Bladder microvascular endothelial cell (primary cell): ENCODE measurements at places on chromosomes 7 and 10. TPM values are rescaled to one million over a fixed set of nuclear protein-coding genes. Genes with fewer than 3 reads are reported as not detected.

ZNRF2 gene
- total RNA-seq, result 6.5 and 6.6 TPM in 2 replicates

GNG11 gene
- 235 and 256 TPM in 2 replicates for total RNA-seq

CCL24 gene
- total RNA-seq, result not detected in 2 replicates

CLDN15 gene
- total RNA-seq, result 1.8 and 4.5 TPM in 2 replicates

SHTN1 gene
- 0.65 and 4.7 TPM in 2 replicates for total RNA-seq

CPA2 gene
- not detected in 2 replicates for total RNA-seq

EPHA1 gene
- not detected in 2 replicates for total RNA-seq

DNAH11 gene
- 0.31 and 0.65 TPM in 2 replicates for total RNA-seq

ADCY1 gene
- total RNA-seq, result under 0.01 and 0.13 TPM in 2 replicates

BEND7 gene
- 10.0 and 21.2 TPM in 2 replicates for total RNA-seq

FAM131B gene
- 0.44 and 0.49 TPM in 2 replicates for total RNA-seq

TRIM73 gene
- total RNA-seq, result 0.16 and 0.88 TPM in 2 replicates

PROSER2 gene
- 3.9 and 8.0 TPM in 2 replicates for total RNA-seq

PTPRN2 gene
- total RNA-seq, result 1.6 and 1.9 TPM in 2 replicates

ZCCHC24 gene
- 2.3 and 3.5 TPM in 2 replicates for total RNA-seq

ANXA8 gene
- total RNA-seq, result not detected in 2 replicates

HHEX gene
- 36.6 and 66.4 TPM in 2 replicates for total RNA-seq

ANKRD61 gene
- 0.06 TPM in 1 of 2 replicates, not detected in the other for total RNA-seq

CPA5 gene
- not detected in 2 replicates for total RNA-seq

H2BK1 gene
- not detected in 2 replicates for total RNA-seq

BAIAP2L1 gene
- 0.31 and 1.3 TPM in 2 replicates for total RNA-seq

LRIT1 gene
- not detected in 2 replicates for total RNA-seq

RAMP3 gene
- total RNA-seq, result 0.81 and 25.9 TPM in 2 replicates

CCDC3 gene
- total RNA-seq, result 1.5 and 4.8 TPM in 2 replicates

IPMK gene
- 5.7 and 6.7 TPM in 2 replicates for total RNA-seq

SEMA4G gene
- 1.8 and 2.8 TPM in 2 replicates for total RNA-seq

CARD11 gene
- total RNA-seq, result 0.32 and 6.5 TPM in 2 replicates

CXCL12 gene
- 2.9 and 17.4 TPM in 2 replicates for total RNA-seq

SMKR1 gene
- total RNA-seq, result 0.16 and 0.38 TPM in 2 replicates

HEPACAM2 gene
- not detected in 2 replicates for total RNA-seq

CALN1 gene
- total RNA-seq, result 0.06 TPM in 1 of 2 replicates, not detected in the other

KIN gene
- 3.2 and 6.1 TPM in 2 replicates for total RNA-seq

LRRTM3 gene
- total RNA-seq, result not detected in 2 replicates

ACTR3C gene
- 0.16 and 5.4 TPM in 2 replicates for total RNA-seq

KLF14 gene
- not detected in 2 replicates for total RNA-seq

WEE2 gene
- not detected in 2 replicates for total RNA-seq

PRKRIP1 gene
- 10.7 and 12.6 TPM in 2 replicates for total RNA-seq

SUN3 gene
- not detected in 2 replicates for total RNA-seq

VWDE gene
- total RNA-seq, result under 0.01 and 0.13 TPM in 2 replicates

GPR141 gene
- 0.88 TPM in 1 of 2 replicates, not detected in the other for total RNA-seq

SLC16A9 gene
- 0.13 and 0.16 TPM in 2 replicates for total RNA-seq

ANKRD22 gene
- not detected in 2 replicates for total RNA-seq

NPSR1 gene
- total RNA-seq, result not detected in 2 replicates

THSD7A gene
- total RNA-seq, result 27.2 and 29.5 TPM in 2 replicates

WDR11 gene
- total RNA-seq, result 56.0 and 114 TPM in 2 replicates

ECHDC3 gene
- 2.1 and 8.7 TPM in 2 replicates for total RNA-seq

TMEM236 gene
- 0.32 and 2.1 TPM in 2 replicates for total RNA-seq

FRMPD2 gene
- under 0.01 and 0.50 TPM in 2 replicates for total RNA-seq

TMEM130 gene
- not detected in 2 replicates for total RNA-seq

POU6F2 gene
- not detected in 2 replicates for total RNA-seq

HSPA12A gene
- total RNA-seq, result 0.16 and 1.5 TPM in 2 replicates

AOC1 gene
- not detected in 2 replicates for total RNA-seq

SYCE1 gene
- total RNA-seq, result 0.13 and 0.16 TPM in 2 replicates
